Osteoblast (primary cell): ENCODE measurements at places on chromosomes 4 and X.

GRCh38 chr4:69517674-69518073 is 22.0 kb upstream of the UGT2B4 start:
- no peak for DNase-seq

DNA sequence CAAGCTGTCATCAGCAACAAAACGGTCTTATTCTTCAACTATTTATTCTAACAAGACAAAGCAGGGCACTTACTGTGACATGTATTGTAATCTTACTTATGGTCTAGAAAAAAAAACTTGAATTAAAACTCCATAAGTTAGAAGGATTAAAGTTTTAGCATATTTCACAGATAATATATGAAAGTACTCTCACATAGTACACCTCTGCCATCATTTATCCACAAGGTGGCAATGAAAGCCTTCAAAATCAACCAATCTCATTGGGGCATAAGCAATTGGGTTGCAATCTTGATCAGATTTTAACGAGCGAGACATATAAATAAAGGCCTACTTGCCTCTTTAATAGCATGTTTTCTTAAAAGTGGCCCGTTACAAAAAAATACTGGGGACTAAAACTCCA is 1382.9 kb downstream of the FAM133A start:
- DNase-seq = no peak

DNA sequence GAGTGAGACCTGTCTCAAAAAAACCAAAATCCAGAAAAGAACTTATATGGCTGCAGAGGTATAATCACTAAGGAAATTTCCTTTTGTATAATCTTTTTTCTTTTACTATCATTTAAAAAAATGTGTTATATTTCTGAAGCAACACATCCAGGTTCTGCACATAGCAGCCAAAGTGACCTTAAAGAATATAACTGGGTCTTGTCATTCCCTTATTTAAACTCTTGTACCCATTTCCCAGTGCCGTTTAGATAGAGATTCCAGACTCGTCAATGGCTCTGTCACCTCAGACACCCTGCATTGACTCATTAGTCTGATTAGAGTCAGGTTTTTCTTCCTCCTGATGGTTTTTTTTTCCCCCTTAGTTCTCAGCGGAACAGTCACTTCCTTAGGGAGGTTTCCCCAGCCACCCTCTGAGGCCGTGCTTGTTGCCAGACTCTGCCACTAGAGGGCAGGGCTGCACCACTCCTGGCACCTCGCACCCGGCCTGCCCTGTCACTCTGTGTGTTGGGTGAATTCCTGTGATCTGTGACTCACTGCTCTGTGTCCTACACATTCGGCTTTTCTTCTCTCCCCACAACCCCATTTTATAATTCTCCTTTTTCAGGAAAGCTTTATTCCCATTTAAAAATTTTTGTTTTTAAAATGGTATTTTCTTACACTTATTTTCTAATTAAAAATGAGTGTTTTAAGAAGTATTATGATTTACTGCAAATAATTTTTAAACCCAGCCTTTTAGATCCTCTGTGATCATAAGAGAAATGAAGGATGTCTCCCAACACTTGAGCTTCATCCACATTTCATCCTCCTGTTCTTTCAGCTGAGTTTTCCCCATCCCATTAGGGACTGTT is 32.1 kb downstream of the HTT start:
- DNase-seq = peak; percentile 97

GRCh38 chr4:145494666-145495270 is 13.1 kb downstream of the SMAD1 start:
- no peak for DNase-seq

DNA sequence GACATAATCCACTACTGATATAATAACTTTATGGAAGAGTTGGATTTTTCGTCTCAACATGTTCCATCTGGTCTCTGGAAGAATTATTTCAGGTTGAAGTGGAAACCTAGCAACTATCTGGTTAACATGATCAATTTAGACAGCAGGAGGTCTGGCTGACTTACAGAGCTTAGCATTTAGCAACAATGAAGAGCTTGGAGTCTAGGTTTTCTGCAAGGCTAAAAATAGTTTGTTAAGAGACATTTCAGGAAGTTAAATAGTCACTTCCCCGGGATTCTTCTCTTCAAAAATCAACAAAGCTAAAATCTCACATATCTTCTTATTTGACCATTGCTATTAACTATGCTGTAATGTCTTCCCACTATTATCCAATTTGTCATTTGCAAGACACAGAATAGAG is 418.6 kb upstream of the DIPK2B start:
- no peak for DNase-seq
